ENCODE measurements at places on chromosomes 5 and 9.

- no peak for DNase-seq
Measured at GRCh38 chr9:94990897-94991561, 264.5 kb downstream of the AOPEP start.

DNA sequence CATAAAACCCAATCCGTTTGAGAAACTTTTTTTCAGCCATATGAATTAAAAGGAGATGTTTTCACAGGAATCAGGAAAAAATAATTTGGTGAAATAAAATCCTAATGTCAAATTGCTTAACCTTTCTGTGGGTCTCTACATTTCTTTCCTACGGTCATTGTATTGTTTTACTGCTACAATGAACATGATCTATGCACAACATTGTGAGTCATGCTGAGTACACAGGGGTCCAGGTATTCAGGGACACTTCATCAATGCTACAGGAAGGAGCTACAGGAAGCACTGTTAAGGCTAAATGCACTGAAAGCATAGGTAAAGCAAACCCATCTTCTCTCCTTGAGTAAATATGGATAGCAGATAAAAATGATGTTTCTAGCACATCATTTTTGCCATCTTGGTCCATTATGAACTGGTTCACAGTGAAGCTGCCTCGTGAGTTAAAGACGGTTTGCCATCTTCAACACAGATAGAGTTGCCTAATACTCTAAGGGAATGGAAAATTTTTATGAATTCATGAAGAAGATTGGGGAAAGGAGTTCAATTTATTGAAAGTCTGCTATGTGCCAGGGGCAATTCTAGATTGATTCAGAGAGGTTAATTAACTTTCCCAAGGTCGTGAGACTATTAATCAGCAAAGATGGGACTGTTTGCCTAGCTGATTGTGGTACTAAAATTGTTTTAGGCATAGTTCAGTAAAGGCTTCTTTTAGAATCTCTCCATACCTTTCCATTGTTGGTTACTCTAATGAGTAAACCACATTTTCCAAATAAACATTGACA, 85.5 kb downstream of the DIRAS2 start:
- no peak for DNase-seq

DNA sequence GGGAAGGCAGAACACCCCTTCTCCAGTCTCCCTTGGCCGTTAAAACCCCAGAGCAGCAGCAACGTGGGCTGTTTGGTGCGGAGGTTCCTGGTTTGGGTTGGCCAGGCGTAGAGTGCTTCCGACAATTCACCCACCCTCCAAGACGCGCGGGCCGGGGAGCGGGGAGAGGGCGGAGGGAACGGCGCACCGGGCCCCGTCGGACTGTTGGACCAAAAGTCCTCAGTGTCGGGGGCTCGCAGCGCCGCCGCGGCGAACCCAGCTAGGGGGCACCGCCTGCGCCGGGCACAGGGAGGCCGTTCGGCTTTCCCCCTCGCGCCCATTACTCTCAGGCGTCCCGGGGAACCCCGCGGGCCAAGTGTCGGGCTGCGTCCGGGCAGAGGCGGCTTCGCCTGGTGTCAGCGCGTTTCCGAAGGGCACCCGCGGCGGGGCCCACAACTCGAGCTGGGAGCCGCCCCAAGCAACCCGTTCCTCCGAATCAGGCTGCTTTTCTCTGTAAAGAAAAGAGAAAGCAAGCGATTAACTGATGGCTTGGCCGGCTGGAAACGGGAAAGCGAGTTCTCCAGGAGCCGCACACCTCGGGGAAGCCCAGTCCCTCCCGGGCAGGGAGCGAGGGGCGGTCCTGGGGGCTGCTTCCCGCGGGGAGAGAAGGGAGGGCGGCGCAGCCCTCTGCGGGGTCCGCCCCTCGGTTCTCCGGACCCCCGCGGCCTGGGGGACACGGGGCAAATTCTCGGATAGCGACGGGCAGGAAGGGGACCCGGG, 145.5 kb downstream of the ERCC6L2 start:
- peak; percentile 36 for DNase-seq

GRCh38 chr9:18379073-18379811, 94.7 kb upstream of the ADAMTSL1 start:
- no peak for DNase-seq

GRCh38 chr9:98603821-98604383, 104.8 kb downstream of the GABBR2 start:
- DNase-seq, result no peak

- DNase-seq, result no peak
Measured at GRCh38 chr9:128702949-128703615, 779 bp downstream of the PKN3 start.

- no peak for DNase-seq
Measured at GRCh38 chr9:125902214-125902613, 155.0 kb downstream of the PBX3 start.

DNA sequence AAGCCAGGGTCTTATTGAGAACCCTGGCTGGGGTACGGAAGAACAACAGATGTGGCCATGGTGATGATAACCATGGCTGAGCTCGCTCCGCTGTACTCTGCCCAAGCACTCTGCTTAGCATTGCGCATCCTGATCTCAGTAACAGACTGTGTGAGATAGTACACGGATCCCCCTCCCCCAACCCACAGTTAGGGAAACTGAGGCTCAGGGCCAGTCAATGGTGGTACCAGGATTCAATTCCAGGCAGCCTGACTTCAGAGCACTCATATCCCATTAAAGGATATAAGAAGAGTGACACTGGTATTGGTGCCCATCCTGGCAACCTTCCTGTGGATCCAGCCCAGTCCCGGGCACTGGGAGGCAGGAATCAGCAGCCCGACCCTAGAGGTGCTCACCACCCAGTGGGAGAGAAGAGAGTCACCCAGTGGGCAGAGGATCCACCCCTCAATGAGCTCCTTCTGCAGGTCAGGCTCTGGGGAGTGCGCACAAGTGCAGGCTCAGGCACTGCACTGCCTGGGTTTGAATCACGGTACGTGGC, 26.5 kb upstream of the KIF12 start:
- DNase-seq, result no peak

DNA sequence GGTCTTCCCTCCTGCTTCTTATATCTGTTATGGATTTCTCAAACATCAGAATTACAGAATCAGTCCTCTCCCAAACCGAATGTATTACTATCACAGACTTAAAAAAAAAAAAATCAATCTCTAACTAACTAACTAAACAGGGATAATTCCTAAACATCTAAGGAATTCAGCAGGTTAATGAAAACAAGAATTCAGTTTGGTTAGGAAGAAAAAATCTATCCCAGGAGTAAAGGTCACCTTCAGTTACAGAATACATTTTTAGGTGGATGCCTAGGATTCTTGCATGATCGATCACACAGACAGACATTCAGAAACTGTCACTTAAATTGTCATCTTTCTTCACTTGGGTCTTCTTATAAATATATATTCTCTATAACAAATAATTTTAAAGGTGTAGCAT, 11.5 kb downstream of the PTAR1 start:
- no peak for DNase-seq

DNA sequence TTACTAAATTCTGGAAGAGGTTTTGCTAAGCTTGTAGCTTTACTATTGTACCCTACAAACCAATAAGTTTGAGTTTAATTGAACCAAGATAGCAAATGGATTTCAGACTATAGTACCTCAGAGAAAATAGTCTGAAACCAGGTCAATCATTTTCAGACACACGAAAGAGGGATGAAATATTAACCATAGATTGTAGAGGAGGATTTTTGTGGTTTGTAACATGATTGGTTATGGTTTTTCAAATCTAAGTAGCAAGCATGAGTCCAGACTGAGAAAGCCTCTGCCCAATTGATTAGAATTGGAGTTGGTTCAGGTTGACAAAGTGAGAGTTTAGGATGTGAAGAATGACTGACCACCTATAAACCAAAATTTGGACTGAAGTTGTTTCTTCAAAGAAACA, 562.7 kb upstream of the DMAC1 start:
- no peak for DNase-seq

DNA sequence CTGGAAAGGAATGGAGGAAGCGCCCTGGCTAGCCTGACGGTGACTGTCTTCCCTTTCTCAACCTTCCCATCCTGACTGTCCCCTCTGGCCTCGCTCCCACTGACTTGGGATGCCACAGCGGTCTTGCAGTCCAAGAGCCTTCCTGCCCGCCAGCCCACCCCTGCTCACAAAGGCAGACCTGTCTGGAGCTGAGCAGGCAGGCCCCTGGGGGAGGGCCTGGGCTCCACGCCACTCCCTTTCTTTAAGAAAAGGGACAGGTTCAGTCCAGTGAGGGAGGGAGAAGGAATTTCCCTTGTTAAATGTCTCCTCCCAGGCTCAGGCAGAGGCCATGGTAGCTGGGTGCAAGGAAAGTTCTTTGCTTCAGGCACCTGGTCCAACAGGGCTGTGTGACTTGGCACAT, 18.1 kb downstream of the FGF1 start:
- DNase-seq, result no peak

- peak; percentile 77 for DNase-seq
Measured at GRCh38 chr5:72818866-72819534, 2.5 kb downstream of the TNPO1 start.

GRCh38 chr5:54160329-54160728, 150.0 kb downstream of the ARL15 start:
- no peak for DNase-seq

- no peak for DNase-seq
Measured at GRCh38 chr5:820245-820644, 30.5 kb downstream of the ZDHHC11 start.

- DNase-seq, result no peak
Measured at GRCh38 chr9:26685818-26686217, 206.8 kb downstream of the CAAP1 start.

DNA sequence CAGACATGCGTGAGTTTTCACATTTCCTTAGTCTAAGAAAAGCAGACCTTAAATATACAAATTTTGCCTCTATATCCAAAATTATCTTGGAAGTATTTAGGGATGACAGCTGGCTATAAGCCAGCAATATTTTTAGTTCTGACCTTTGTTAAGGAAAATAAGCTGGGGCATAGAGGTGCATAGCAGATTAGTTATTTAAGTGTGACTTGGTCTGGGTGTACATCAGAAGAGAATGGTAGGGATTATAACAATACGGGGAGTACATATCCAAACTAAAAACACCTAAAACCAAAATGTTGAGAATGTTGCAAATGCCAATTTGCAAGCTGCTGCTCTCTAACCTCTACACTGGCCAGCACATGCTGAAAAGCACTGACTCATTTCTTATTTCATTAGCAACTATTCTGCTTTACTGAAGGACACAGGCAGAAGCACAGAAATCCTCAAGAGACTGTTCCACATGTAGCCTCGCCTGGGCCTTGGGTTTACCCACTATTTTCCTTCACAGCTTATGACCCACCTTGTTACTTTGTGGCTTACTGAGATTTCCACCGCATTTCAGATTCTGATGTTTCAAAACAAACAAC, 22.3 kb downstream of the LEAP2 start:
- DNase-seq, result no peak

- DNase-seq, result peak; percentile 51
Measured at GRCh38 chr9:136769710-136770191, 5.4 kb upstream of the LCN15 start.

- DNase-seq, result no peak
Measured at GRCh38 chr9:859251-859650, 17.8 kb downstream of the DMRT1 start.

DNA sequence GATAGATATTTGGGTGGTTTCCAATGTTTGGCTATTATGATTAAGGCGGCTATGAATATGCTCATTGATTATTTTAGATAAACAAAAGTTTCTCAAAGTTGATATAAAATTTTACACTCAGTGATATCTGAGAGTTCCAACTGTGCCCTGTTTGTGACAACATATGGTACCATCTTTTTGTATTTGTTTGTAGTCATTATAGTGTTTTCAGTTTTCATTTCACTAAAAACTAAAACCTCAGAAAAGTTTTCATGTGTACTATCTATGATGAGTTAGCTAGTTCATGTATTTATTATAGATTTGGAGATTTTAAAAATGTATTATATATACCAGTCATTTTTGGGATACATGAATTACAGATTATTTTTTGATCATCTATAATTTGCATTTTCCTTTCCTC, 1111.4 kb downstream of the CDH18 start:
- no peak for DNase-seq

GRCh38 chr9:18688581-18689565, 214.9 kb downstream of the ADAMTSL1 start:
- DNase-seq, result no peak

DNA sequence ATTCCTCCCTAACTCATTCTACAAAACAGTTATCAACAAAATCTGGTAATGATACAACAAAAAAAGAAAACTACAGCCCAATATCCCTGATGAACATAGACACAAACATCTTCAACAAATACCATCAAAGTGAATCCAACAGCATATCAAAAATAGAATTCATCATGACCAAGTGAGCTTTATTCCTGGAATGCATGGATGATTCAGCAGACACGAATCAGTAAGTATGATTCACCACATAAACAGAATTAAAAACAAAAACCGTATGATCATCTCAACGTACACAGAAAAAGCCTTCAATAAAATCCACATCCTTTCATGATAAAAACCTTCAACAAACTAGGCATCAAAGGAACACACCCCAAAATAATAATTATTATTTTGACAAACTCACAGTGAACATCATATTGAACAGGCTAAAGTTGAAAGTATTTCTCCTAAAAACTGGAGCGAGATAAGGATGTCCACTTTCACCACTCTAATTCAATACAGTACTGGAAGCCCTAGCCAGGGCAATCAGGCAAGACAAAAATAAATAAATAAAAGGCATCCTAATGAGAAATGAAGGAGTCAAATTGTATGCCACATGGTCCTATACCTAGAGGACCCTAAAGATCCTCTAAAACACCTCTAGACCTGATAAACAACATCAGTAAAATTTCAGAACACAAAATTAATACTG, 305.1 kb upstream of the RGMB start:
- no peak for DNase-seq

DNA sequence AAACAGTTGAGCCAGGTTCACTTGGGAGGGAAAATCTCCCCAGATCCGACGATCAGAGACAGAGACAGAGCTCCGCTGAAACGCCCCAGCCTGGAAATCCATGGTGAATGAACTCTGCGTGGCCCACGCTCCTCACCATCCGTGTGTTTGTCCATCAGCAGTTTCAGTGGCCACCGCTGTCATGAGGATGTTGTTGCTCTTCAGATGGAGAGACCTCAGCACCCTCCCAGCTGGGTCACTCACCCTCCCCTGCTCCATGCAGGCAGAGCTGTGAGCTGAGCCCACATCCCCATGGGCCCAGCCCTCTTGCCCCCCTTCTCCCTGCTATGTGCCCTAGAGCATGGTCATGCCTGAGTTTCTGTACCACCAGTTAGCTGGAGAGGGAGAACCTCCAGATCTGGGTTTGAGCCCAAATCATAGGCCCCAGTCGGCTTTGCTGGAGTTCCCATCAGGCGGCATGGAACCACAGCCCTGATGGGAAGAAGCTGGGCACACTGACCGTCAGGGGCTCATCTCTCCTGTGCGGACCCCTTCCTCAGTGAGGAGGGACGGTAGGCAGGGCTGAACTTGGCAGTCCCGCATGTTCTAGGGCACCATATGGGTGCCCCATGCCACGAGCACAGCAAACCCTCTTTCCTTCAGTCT, 154.4 kb upstream of the COL5A1 start:
- no peak for DNase-seq

GRCh38 chr9:133460405-133461175, 812 bp downstream of the CACFD1 start:
- peak; percentile 91 for DNase-seq

GRCh38 chr9:69030851-69031645, 4.5 kb upstream of the FXN start:
- no peak for DNase-seq
